Peyer's patch (tissue), 4 donors: ENCODE measurements at places on chromosomes 4 and X. TPM values are rescaled to one million over a fixed set of nuclear protein-coding genes. Genes with fewer than 3 reads are reported as not detected.

Gene NAP1L2
- not detected for total RNA-seq

Gene JAKMIP1
- 1.2 TPM for total RNA-seq

Gene ADRA2C
- 4.3 TPM for total RNA-seq

Gene MAGEA1
- not detected for total RNA-seq

- no peak overlapping the region for H3K4me3 ChIP-seq
- DNase-seq = no peak
- H3K27ac ChIP-seq = no peak overlapping the region
- no peaks in the 10 kb centered on the region for H3K36me3 ChIP-seq
- H3K4me1 ChIP-seq = no peaks in the 10 kb centered on the region
- no peaks in the 10 kb centered on the region for H3K27me3 ChIP-seq
These were observed 87.5 kb downstream of the MAMLD1 start for GRCh38 chrX:150450519-150451177.

- H3K36me3 ChIP-seq = no peaks in the 10 kb centered on the region
- H3K27me3 ChIP-seq = no peaks in the 10 kb centered on the region
- no peaks in the 10 kb centered on the region for H3K4me1 ChIP-seq
These were observed at the start of gene IL3RA for GRCh38 chrX:1336331-1336943. Gene IL3RA (plus strand): TSS chrX:1336785. CDS start chrX:1341766, 4,981 bp downstream.
